Fibroblast of skin of scalp (primary cell): ENCODE measurements at places on chromosomes 3 and 15.
A peak's percentile ranks its signal among the peaks of the same experiment; 100 is the strongest.

DNA sequence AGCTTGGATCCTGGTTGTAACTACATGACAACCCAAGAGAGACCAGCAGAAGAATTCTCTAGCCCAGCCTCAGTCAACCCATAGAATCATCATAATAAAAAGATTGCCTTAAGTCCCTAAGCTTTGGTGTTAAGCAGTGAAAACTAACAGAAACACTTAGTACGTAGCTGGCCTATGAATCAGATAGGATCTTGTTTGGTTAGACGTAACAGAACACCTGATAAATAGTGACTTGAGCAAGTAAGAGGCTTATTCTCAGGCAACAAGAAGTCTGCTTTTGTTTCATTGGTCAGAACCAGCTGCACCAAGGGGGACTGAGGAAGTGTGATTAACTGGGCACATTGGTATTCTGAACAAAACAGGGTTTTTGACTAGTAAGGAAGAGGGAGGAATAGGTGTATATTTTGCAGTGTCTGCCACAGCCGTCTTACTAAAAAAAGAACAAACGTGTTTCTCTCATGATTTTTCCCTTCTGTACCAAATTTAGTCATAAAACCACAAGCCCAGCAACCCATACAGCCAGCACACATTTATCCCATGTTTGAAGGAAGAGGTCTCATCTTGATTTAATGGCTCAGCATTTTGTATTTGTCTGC lies 53.3 kb upstream of the GLCE start:
- DNase-seq, result no peak

DNA sequence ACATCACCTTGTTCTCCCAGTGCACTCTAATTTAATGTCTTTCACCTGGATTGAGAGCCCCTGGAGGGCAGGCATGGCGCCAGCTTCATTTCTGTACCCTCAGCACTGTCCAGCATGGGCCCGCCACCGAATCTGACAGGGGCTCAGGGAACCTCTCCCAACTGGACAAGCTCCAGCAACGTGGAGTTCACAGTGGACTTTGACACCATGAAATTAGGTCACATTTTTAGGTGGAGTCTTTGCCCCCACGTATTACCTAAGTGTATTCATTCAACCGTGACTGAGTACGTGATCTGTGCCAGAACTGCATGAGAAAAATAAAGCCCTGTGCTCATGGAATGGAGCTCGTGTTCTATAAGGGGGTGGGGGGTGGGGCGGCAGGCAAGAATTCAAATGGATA lies 94.1 kb upstream of the ATP2B2 start:
- DNase-seq, result no peak

GRCh38 chr3:46695962-46696894 lies 2.7 kb upstream of the ALS2CL start:
- DNase-seq, result peak; percentile 55

GRCh38 chr3:123054931-123055330 lies 11.9 kb upstream of the PDIA5 start:
- DNase-seq, result no peak

DNA sequence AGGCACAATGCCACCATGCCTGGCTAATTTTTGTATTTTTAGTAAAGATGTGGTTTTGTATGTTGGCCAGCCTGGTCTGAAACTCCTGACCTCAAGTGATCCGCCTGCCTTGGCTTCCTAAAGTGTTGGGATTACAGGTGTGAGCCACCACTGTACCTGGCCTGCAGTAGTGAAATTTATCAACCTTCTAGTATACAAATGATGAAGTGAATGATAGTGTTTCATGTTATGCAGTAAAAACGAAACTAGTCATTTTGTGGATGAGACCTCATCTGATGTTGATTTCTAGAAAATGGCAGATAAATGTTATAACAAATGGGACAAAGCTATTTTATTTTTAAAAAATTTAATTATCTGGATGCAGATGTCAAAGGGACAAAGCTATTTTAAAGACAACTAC lies 32.9 kb downstream of the NXPE3 start:
- DNase-seq, result no peak

- DNase-seq, result no peak
Measured at GRCh38 chr3:31695280-31696008, 162.7 kb downstream of the STT3B start.

DNA sequence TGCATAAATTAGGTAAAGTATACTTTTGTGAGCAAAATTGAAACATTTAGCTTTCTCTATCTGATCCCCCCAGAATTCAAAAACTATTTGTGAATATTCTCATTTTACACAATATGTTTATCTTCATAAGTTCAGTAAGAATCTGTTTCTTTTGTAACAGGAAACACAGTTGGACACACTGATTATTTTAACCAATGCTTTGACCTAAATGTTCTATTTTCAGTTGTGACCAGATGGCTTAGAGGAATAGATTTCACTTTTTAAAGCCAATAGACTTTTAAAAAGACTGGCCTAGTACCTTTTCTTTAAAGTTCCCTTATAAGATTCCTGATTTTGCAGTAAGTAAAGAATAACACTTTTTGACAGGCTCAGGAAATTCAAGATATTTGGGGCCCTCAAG lies 74.0 kb upstream of the STRIT1 start:
- DNase-seq, result no peak

DNA sequence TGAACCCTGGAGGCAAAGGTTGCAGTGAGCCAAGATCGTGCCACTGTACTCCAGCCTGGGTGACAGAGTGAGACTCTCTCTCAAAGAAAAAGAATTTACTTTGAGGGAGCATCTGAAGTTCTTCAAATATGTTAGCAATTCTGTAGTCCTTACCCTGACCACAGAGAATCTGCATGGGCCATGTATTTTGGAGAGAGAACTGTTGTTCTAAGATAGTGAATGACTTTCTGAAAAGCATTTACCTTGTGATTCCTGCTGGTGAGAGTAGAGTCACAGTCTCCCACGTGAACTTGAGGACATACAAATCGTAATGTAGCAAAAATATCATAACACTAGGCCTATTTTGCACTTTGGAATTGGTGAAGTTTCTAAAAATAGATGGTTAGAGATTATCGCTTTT lies 3.9 kb downstream of the BRK1 start:
- no peak for DNase-seq

- no peak for DNase-seq
Measured at GRCh38 chr3:32194653-32195052, 43.8 kb upstream of the CMTM8 start.

GRCh38 chr3:183506674-183507320 lies 48.7 kb downstream of the KLHL6 start:
- DNase-seq, result no peak

DNA sequence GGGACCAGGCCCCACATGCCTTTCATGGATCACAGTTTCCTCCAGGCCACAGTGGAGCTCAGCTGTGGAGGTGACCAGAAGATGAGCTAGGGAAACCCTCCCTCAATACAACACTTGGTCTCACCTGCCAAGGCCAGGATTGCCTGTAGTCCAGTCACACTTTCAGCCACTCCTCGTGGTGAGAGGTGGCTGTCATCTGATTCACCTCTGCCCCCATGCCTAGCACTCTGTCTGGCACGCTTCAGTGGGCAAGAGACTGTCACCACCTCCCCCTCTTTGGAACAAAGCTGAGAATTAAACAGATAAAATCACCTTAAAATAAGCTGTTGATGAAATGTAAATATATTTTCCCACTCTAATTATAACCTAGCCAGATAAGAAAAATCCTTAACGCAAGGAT lies 4.0 kb upstream of the IL17RD start:
- DNase-seq, result no peak

- peak; percentile 64 for DNase-seq
Measured at GRCh38 chr3:57805674-57806073, 49.6 kb downstream of the SLMAP start.

DNA sequence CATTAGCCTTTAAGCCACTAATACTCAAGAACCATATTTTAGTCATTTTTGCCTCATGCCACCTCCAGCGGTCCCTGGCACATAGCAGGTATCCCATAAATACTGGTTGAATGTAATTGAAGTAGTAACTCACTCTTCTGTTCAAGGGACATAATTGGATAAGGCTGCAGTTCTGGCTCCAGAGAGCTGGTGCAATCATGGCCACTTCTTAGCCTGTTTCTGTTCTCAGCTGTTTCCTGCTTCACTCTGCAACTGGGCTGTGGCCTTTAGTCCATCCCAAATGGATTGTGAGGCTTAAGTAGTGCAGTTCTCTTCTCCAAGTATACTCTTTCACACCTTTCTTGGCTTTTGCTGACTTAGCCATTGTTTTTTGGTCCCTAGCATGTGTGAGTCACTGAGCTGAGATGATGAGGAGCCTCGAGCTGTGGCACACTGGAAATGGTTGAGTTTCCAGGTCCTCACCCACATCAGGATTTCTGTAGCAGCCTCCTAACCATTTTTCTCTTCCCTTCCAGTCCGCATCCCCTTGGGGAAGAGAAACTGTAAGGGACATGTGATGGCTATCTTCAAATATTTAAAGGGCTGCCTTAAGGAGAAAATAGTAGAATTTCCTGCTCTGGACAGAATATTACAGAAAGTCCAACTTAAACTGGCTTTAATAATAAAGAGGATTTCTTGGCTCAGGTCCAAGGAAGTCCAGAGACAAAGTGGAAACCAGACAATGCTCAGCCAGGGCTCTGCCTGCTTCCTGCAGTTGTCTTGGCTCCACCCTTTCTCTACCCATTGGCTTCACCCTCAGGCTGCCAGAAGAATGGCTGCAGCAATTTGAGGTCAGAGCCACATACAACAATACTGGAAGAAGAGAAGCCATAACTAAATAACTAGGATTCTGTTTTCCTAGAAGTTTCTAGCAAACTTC lies 305.4 kb upstream of the ROPN1 start:
- no peak for DNase-seq

DNA sequence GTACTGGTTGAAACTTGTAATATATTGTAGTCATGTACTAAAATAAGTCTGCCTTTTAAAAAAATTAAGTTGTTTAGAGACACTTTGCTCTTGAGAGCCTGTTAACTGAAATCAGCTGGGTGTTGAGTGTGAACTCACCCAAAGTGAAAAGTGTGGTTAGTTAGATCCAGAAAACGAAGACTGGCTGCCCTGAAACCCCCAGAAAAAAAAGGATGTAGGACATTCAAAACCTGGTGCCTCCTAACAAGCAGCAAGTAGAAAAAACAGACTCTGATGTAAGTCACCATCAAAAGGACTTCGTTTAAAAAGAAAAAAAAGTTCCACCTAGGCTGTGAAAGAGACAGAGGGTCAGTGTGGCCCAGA lies 40.8 kb downstream of the UMPS start:
- no peak for DNase-seq

DNA sequence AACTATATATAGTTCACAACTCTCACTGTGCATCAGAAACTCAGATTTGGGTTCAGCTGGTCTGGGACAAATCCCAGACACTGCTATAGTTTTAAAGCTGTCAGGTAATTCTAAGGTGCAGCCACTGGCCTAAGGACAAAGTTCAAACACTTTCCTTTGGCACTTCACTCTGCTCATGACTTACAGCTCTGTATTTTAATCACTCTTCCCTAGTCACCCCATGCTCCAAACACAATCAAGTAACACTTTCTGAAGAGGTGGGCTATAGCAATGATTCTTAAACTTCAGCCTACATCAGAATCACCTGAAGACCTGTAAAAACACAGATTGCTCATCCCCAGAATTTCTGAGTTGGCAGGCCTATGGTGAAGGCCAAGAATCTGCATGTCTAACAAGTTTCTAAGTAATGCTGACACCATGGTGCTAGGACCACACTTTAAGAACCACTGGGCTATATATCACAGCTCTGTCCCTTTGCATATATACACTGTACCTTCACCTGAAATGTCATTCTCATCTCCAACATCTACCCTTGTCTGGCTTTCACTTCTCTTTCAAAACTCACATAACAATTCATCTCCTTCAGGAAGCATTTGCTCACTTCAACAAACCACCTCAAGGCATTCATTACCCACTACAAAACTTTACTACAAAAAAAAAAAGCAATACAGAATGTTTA lies 21.4 kb downstream of the STAG1 start:
- DNase-seq, result no peak

- DNase-seq, result no peak
Measured at GRCh38 chr3:108428586-108428985, 81.8 kb downstream of the MYH15 start.

- no peak for DNase-seq
Measured at GRCh38 chr3:43075904-43076661, 29.8 kb downstream of the POMGNT2 start.

GRCh38 chr3:149216193-149216869 lies 5.3 kb downstream of the CP start:
- DNase-seq, result no peak
